ENCODE measurements at places on chromosomes 1 and 21.

- no peak for DNase-seq
Observed at GRCh38 chr21:40623528-40623927, 223.4 kb downstream of the DSCAM start.

- DNase-seq, result no peak
Observed at GRCh38 chr1:234864116-234864515, 254.1 kb upstream of the IRF2BP2 start.

GRCh38 chr1:52532731-52533327, 20.1 kb downstream of the TUT4 start:
- DNase-seq, result no peak

- DNase-seq, result no peak
Observed at GRCh38 chr1:201553496-201554189, 14.7 kb downstream of the NAV1 start.

- DNase-seq, result no peak
Observed at GRCh38 chr1:88658419-88658818, 25.7 kb upstream of the PKN2 start.

GRCh38 chr1:165854101-165854845, 26.9 kb downstream of the UCK2 start:
- DNase-seq, result no peak

GRCh38 chr1:222973561-222973960, 158.7 kb downstream of the DISP1 start:
- DNase-seq, result no peak

GRCh38 chr1:176864211-176864610, 300.3 kb downstream of the ASTN1 start:
- DNase-seq, result no peak

DNA sequence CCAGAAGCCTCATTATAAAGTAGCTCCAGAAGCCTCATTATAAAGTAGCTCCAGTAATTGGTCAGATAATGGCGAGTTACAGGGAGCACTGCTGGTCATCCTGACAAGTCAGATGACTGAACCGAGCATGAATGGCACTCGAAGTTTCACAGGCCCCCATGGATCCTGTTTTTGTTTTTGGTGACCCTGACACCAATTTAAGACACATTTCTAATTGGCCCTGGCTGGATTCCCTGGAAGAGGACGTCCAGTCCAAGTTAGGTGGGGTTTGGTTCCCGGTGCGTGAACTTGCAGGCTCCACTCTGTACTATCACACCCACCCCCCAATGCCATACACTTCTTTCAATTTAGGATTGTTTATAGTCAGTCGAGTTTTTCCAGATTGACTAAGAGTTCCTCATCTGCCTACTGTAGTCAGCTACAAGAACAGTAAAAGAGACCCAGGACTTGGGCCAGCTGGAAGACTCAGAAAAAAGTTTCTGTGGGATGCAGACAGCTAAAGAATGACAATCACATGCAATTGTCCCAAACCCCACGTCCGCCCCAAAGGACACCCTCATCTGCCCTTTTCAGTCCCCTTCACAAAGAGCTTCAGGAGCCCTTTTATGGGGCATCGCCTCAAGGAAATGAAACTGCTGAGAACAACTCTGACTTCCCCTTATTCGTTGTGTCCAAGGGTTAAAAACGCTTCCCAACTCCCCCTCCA, 2.7 kb downstream of the DHRS3 start:
- DNase-seq, result no peak

GRCh38 chr1:220335668-220336067, 63.4 kb upstream of the RAB3GAP2 start:
- peak; percentile 97 for DNase-seq

DNA sequence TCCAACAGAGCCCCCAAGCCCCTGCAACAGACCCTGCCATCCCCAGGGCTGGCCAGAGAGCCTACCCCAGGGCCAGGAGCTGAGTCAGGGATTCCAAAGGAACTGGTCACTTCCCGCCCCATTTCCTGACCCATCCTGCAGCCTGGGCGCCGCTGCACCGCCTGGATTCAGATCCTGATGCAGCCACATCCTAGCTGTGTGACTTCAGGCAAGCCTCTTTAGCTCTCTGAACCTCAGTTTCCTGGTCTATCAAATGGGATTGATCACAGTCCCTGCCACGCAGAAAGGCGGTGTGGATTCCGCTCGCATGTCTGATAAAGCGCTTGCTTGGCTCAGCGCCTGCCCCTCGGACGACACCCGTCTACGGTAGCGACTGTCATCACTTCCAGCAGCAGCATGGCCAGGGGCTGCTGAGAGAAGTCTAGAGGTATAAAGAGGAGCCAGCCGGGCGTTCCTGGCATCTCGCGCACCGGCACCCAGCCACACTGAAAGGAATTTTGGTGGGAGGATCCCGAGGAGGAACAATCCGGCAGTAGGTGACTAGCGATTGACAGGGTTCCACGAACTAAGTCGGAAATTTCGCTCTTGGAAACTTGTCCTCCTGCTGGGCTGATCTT, 10.1 kb downstream of the EPHA2 start:
- DNase-seq, result no peak

DNA sequence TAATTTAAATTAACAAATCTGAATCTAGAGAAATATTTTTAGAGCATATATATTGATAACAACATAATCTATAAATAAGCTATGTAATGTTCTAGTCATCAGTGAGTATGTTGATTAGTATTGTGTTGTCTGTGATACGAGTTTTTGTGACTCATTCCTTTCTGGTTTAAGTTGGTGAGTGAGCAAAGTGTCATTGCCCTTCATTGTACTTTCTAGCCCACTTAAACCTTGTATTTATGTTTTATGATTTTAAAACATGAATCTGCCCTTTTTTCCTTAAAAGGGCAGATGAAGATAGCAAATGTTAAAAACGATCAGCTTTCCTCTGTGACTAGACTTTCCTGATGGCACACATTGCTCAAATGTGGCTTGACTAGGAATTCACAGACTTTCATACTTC, 38.5 kb downstream of the MACO1 start:
- DNase-seq, result no peak

GRCh38 chr1:192811006-192811405, 2.2 kb downstream of the RGS2 start:
- DNase-seq, result no peak

DNA sequence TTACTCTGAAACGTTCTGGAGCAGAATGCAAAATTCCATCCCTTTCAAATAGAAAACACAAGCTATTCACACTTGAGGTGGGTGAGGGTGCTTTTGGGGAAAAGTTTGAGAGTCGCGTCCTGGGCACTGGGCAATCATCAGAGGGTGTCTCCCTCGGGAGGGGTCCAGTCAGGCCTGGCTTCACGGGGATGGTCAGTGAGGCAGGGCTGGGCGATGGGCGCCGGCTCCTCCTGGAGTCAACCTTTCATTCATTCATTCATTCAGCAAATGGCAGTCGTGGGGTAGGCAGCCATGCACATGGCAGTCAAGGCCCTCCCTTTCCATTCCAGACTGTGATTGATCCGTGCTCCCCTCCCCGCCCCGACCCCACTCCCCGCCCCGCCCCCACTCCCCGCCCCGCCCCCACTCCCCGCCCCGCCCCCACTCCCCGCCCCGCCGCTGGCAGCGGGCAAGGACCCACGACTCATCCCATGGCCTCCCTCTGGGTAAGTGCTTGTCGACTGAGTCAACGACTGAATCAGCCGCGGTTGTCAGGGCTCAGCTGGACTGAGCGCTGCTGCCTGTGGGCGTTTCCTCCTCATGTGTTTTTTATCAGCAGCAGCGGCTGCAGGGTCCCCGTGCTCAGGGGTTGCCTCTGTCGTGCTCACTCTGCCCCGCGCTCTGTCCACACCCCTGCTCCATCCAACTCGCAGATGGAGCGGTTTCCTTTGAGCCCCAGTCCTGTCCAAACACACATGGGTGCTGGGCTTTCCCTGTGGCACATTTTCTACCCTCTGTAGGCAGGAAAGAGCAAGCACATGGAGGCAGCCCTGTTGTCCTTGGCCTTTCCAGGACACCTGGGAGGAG, 12.5 kb upstream of the SPSB1 start:
- DNase-seq, result no peak

DNA sequence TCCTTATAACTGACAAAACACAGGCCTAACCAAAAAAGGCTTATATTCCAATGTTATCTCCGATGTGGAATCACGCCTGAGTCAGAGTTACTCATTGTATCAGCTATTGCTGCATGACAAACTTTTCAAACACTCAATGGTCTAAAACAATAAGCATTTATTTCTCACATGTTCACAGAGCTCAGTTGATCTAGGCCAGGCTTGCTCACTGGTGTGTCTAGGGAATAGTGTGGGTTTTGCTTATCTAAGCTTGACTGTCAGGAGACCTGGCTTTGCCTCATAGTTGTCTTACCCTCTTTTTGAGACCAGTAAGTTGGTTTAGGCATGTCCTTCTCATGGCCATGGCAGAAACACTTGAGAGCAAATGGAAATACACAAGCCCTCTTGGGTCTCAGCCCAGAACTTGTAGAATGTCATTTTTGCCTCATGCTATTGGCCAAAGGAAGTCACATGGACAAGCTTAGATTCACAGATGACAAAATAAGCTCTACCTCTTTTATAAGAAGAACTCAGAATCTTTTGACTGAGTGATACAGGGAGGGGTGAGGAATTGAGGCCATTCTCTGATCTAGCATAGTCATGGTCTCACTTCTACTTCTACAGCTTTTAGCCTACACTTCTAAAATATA, 130.8 kb downstream of the HMCN1 start:
- no peak for DNase-seq

- no peak for DNase-seq
Observed at GRCh38 chr1:44501047-44501890, 96.2 kb downstream of the RNF220 start.

DNA sequence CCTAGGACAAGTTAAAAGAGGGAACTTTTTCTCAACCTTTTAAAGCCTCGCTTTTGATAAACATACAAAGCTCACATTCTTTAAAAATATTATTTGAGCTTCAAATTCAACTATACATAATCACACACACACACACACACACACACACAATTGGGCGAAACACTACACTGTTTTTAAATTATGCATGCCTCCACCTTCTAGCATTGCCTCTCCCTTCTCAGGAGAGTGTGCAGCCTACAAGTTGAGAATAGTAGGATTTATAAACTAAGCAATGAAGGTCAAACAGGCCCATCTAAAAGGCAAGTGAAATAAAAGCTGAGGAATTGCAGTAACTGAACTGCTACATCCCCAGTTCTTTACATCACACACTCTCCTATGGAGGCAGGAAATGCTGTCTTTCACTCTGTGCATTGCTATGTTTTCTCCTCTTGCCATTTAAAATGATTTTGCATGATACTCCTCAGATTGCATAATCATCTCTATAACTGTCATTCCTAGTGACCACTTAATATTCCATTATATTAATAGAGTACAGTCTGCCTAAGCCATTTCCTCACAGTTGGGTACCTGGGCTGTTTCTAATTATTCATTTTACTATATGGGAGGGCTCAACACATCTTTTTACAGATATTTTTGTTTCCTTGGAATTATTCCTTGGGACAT, 92.5 kb upstream of the KCNE2 start:
- no peak for DNase-seq

- peak; percentile 26 for DNase-seq
Observed at GRCh38 chr1:227891223-227891954, 56.3 kb downstream of the WNT9A start.

DNA sequence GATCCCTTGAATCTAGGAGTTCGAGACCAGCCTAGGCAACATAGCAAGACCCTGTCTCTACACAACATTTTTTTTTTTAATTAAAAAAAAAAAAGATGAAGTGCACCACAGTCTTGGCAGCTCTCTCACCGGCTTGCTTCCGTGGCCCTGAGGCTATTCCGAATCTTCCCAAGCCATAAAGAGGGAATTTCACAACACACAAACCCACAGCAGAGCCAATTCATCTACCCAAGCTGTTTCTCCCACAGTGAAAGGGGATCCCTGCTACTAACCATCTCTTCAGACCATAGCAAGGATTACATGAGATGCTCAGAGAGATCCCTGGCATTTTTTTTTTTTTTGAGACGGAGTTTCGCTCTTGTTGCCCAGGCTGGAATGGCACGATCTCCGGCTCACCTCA, 8.3 kb upstream of the CHD5 start:
- no peak for DNase-seq

DNA sequence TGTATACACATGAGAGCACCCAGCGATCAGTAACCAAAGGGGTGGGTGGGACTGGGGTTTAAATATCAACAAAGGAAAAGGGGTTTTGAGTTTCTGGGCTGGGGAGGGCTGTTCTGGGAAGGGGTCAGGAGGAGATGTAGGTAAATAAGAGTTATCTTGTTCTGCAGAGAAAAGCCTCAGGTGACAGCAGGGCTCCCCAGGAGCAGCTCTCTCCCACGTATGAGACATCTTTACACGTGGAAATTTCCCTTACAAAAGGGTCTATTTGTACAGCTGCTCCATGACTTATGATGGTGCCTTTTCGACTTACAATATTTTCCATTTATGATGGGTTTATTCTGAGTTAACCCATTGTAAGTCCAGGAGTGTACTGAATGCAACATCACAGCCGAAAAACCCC, 16.3 kb upstream of the PADI2 start:
- no peak for DNase-seq

DNA sequence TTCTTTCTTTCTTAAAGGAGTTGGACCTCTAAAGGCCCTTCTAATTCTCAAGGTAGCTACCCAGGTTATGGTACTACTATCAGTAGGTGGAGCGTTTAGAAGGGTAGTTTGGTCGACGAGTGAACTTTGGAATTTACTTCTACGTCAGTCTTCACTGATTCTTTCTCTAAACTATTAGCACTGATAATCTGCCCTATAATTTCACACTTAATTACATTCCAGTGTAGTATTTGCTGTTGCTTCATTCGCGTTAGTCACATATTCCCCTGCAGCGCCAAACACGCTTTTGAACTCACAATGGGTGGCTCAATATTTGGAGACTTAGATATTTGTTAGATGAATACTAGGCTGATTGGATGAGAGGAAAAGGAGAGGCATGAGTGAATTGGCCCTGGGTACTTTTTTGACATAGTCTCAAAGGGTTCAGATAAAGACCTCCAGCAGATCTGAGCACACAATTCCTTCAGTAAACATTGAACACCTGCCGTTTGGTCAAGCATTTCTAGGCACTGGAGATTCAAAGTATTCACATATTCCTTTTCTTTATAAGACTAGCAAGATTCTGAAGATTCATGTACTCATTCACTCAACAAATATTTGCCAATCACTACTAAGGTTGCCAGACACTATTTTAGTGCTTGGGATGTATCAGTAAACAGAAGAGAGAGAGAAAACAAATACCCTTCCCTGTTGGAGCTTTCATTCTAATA, 929 bp upstream of the FOXJ3 start:
- DNase-seq, result no peak

DNA sequence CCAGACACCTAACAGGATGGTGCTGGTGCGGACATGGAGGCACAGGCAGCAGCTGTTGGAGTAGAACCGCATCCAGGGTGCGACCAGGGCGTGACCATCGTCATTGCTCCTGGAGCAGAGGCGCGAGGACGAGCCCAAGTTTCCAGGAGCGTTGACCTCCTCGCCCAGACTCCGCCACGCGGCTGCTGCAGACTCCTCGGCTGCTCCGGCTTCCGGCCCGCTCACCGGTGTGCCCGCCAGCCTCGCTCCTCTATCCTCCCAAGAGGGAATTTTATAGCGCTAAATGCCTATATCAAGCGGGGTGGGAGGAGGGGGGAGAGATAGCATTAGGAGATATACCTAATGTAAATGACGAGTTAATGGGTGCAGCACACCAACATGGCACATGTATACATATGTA, 5.3 kb upstream of the S100A12 start:
- no peak for DNase-seq

Measured in LNCaP clone FGC (cell line).